ENCODE measurements at places on chromosomes 16 and 17. TPM values are rescaled to one million over a fixed set of nuclear protein-coding genes. Genes with fewer than 3 reads are reported as not detected.
A peak's percentile ranks its signal among the peaks of the same experiment; 100 is the strongest.

Gene PRCD
- total RNA-seq, result 0.86 TPM

Gene CFAP52
- 0.19 TPM for total RNA-seq

DNA sequence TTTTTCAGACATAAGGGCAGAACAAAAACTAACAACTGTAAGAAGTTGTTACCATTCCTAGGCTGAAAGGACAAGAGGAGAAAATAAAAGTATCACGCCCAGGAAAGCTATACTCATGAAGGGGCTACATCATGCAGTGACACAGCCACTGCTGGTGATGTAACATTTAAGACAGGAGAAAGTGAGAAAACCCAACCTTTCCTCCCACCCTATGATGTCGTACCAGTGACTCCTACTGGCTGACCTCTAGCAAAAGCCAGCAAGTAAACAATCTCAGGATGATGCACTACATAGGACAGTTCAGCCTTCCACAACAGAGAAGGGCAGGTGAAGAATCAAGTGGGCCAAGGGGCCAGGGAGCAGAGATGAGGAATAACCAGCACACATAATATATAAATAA, 14.0 kb upstream of the OR1E2 start:
- DNase-seq, result no peak
- peaks cover 24% of the 10 kb centered on the region for H3K27me3 ChIP-seq
- no peaks in the 10 kb centered on the region for H3K36me3 ChIP-seq

- no peaks in the 10 kb centered on the region for H3K27me3 ChIP-seq
- no peak overlapping the region for H3K4me3 ChIP-seq
- no peak overlapping the region for H3K27ac ChIP-seq
- DNase-seq, result no peak
- peaks cover 5% of the 10 kb centered on the region for H3K36me3 ChIP-seq
- H3K4me1 ChIP-seq, result peaks cover 1% of the 10 kb centered on the region
Observed at GRCh38 chr17:15194859-15195277, 70.3 kb downstream of the PMP22 start.

- DNase-seq, result no peak
- H3K4me3 ChIP-seq, result no peak overlapping the region
- H3K4me1 ChIP-seq, result no peaks in the 10 kb centered on the region
- H3K27ac ChIP-seq, result no peak overlapping the region
Observed at GRCh38 chr17:39716879-39717536, 13.3 kb downstream of the MIEN1 start.

DNA sequence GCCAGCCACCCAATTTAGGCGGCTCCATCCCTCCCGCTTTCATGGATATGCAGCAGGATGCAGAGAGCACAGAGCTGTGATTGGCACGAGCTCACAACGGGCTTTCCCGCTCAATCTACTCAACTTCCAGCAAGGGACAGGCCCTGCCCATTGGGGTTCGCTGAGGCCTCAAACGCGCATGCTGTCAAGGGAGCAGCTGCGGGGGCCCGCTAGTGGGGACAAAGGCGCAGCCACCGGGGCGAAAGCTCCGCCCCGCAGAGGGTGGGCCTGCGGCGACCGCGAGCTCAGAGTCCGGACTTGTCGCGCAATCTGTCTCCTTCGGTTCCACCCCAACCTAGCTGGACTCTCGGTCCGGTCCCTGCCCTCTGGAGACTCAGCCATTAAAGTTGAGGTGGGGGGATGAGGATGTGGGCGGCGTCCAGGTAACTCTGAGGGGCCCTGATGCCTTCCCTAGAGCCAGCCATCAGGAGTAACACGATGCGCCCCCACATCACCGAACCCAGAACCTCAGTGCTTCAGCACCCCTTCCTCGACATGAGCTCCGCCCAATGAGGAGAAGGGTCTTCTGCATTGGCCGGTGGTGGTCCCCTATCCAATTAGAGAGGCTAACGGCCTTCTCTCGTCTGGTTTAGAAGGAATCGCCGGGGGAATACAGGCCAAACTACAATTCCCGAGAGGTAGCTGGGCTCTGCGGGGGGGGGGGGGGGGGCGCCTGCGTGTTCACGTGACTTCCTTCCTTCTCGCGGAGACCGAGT, 489 bp upstream of the NFATC3 start:
- no peaks in the 10 kb centered on the region for H3K36me3 ChIP-seq
- H3K4me3 ChIP-seq, result peak overlapping the region; percentile 93
- H3K4me1 ChIP-seq, result peaks cover 23% of the 10 kb centered on the region
- peak overlapping the region; percentile 96 for H3K27ac ChIP-seq
- DNase-seq, result peak; percentile 73

DNA sequence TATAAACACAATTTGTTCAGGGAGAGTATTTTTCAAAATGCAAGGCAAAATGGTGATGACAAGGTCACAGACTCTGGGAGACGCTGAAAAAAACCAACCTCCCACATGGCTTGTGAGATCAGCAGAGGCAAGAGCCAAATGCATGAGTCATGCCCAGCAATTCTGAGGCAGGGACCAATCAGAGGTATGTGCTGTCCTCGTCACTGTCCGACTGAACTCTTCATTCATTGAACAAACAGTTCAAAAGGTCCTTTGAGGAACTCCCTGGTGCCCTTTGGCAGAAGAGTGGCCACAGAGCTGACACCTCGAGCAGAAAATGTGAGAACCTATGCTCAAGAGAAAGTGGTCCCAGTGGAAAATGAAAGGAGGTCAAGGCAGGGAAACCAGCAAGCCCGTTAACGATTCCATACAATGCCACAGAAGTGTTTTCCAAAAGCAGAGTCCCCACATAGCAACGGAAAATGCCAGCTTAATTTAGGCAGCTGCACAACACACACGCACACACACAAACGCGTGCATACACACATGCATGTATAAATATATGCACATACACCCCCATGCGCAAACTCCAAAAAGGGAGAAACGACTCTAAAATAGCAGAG, 50.9 kb downstream of the CDH11 start:
- H3K27me3 ChIP-seq, result peaks cover 21% of the 10 kb centered on the region
- peaks cover 3% of the 10 kb centered on the region for H3K4me1 ChIP-seq
- H3K36me3 ChIP-seq, result no peaks in the 10 kb centered on the region
- no peak overlapping the region for H3K27ac ChIP-seq
- H3K4me3 ChIP-seq, result no peak overlapping the region
